Caudate nucleus (tissue), 63 donors: ENCODE measurements at places on chromosomes 5 and 9.
A peak's percentile ranks its signal among the peaks of the same experiment; 100 is the strongest.

GRCh38 chr5:72788866-72789505 lies 27.5 kb upstream of the TNPO1 start:
- no peak for DNase-seq

DNA sequence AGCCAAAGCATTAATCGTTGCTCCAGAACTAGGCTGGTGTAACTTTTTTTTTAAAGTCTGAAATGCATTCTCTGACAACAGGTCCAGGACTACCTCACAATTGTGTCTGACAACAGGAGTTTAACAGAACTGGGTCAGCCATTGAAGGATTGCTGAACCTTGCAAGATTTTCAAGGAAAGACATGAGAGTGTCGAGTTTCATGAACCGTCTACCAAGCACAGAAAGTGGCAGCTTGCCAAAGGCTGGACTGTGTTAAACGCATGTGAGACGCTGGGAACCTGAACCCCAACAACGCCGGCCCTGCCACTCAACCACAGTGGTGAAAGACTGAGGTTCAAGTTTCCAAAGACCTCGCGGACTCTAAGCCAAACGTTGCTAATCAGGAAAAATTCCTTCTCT lies 79.1 kb downstream of the LHFPL2 start:
- DNase-seq, result no peak

DNA sequence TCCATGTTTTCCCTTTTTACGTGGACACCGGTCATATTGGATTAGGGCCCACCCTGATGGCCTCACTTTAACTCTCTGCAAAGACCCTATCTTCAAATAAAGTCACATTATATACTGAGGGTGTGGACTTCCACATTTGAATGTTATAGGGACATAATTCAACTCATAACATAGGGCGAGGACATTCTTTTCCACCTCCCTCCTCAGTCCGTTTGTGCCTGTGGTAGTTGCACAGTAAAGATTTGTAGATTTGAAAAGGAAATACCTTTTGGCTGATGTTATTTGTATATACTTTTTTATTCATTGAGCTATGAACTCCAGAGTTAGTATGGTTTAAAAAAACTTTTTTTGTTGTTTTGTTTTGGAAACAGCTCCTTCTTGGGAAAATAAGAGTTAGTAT lies 51.0 kb upstream of the DHFR start:
- no peak for DNase-seq

DNA sequence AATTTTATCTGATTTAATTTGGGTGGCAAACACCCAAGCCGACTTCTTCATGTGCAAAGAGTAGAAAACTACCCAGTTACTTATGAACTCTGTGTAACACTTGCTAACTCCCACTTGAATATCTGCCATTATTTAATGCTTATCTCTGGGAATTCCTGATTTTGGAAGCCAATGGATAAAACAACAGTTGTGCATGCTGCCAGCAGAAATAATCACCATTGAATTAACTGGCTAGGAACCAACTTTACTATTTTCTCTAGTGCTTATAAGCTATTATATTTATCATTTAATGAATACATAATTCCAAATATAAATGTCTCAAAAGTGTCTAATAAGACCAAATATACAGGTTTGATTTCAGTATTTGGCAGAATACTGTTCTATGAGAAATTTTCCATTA lies 85.7 kb downstream of the IZUMO3 start:
- no peak for DNase-seq

GRCh38 chr5:128014578-128014977 lies 69.0 kb upstream of the SLC12A2 start:
- no peak for DNase-seq

DNA sequence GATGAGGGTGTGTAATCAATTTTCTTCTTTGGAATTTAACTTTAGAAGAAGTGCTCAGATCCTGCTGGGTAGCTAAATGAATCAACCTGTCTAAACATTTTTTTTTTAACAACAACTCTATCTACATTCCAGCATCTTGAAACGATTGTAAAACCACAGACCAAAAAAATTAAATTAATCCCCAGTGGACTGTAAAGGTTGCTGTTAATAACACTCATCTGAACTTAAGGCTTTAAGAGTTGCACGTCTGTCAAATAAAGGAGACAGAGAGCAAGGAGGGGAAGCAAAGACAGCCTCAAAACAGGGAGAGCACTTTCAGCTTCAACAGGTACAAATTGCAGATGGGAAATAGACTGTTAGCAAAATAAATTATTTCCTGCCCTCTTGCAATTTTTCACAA lies 548.5 kb downstream of the DTWD2 start:
- no peak for DNase-seq

- DNase-seq, result no peak
These were observed 106.7 kb upstream of the IER5L start for GRCh38 chr9:129284607-129285291.

GRCh38 chr9:86893811-86894490 lies 53.4 kb downstream of the GAS1 start:
- no peak for DNase-seq

- DNase-seq, result no peak
These were observed 118.0 kb upstream of the OR13F1 start for GRCh38 chr9:104386013-104386412.

DNA sequence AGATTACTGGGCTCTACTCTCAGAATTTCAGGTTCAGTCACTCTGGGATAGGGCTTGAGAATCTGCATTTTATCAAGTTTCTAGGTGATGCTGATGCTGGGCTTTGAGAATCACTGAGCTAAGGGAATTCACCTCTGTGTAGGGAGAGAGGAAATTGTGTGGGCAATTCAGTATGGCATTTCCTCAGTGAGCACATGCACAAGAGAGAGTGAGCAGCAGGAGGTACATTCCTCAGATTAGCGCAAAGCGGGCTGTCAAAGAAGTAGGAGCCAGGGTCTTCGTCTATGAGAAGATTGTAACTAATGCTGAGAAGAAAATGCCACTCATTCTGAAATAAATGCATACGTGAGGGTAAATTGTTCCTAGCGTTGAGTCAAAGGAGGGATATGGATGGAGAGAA lies 175.9 kb downstream of the KIF4B start:
- DNase-seq, result no peak

DNA sequence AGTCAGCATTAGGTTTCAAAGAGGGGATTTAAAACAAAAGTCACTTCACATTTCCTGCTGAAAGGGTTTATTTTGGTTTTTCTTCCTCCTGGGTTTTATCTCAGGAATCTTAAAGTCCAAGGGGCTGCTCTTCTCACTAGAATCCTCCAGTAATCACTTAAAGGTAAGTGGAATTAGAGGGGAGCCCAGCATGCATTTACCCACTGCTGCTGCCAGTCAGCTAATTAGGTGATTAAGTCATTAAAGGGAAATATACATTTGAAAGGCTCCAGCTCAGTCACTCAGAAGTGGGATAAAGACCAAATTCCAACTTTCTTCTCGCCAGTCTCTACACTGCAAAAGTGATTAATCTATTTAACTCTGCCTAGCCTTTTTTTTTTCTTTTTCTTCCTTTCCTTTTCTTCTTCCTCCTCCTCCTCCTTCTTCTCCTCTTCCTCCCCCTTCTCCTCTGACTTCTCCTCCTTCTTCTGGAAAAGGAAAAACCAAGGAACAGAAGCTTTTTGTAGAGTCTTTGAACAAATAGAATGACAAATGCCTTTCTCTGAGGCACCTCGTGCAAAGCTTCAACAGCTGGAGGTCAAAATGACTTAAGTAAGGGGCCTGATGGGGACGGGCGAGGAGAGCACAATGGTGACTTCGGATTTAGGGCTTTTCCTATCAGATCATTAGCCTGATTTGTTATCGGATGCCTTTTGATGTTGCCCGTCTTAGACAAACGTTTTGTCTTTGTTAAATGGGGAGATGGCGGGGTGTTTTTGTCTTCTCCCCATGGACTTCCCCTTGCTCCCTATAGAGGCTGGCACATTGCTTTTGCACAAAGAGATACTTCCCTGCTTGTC lies 617.6 kb downstream of the IRX1 start:
- DNase-seq, result no peak

GRCh38 chr5:111389390-111390082 lies 122.8 kb downstream of the STARD4 start:
- DNase-seq, result no peak

- no peak for DNase-seq
These were observed 1627.7 kb upstream of the CDH9 start for GRCh38 chr5:28666110-28666509.

- no peak for DNase-seq
These were observed 1075.4 kb upstream of the C9orf72 start for GRCh38 chr9:28648723-28649122.

DNA sequence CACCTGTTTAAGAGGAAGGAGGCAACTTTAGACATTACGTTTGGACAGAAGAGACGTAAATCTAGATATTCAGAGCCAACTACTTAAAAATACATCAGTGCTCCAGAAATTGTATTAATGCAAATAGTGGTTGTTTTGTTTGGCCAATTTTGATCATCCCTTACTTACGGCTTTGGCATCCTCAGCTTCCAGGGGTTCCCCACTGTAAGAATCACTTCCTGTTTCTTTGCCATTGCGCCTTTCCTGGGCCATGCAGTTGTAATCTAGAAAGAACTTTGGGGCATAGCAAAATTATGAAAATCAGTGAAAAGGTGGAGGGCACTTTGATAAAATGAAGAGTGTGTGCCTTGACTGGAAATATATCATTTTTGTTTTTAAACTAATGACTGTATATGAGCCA lies 537.2 kb upstream of the TLE4 start:
- DNase-seq, result no peak

DNA sequence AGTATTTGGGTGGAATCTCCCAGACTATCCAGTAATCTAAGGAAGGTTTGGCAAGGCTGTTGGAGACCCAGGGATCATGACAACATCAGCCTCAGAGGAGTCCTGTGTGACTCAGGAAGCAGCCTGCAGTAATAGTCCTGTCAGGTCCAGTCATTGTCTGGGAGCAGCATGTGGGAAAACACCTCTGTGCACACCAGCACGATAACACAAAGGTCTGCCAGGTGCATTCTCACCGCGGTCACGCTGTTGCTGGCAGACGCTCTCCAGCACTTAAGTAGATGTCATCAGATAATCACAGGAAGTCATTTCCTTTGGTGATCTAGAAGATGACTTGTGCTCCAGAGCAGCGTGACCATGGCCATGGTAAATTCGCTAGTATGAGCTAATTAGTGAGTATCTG lies 99.2 kb upstream of the IQGAP2 start:
- DNase-seq, result no peak

DNA sequence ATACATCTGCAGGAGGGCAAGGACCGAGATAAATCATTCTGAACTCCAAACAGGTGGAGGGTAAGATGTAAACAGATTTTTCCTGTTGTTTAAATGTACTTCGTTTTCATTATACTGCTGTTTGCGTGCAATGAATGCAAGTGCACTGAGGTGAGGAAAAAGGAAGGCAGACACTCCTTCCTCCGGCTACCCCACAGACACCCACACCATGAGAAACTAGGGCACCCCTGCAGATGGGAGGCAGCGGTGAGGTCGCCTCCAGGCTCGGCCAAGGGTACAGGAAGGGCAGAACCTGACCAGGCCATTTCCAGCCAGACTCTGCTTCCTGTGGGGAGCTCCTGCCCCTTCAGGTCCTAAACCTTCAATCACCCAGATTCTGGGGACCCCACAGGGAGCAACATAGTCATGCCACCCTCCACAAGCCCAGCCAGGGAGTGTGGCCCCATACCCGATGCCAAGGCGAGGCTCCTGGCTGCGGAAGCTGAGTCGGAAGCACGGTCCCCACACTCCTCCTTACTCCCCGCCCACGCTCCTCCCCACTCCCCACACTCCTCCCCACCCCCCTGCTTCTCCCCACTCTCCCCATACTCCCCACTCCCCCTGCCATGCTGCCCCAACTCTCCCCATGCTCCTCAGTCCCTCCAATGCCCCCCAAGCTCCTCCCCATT lies 37.1 kb downstream of the VAV2 start:
- DNase-seq, result no peak

- DNase-seq, result no peak
These were observed 43.8 kb downstream of the SLC38A9 start for GRCh38 chr5:55668356-55668755.

- no peak for DNase-seq
These were observed 579.3 kb upstream of the RGMB start for GRCh38 chr5:98193921-98194760.

DNA sequence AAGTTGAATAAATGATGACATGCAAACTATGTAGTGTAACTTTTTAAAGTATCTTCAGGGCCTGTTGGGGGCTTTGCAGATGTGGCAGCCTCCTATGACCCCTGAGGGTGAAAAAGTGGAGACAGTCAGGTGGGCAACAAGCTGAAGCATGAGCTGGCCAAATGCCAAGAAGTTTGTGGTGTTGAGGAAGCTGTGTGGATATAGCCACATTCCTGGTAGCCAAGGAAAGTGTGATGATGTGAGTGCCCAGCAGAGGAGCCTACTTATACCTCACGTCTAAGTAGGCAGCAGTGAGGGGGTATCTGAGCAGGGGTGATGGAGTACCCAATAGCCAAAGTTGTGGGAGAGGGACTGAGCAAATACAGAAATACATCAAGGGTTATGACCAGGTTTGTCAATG lies 621.2 kb upstream of the CDH6 start:
- no peak for DNase-seq

- no peak for DNase-seq
These were observed 404.8 kb downstream of the TLR4 start for GRCh38 chr9:118108971-118109370.

DNA sequence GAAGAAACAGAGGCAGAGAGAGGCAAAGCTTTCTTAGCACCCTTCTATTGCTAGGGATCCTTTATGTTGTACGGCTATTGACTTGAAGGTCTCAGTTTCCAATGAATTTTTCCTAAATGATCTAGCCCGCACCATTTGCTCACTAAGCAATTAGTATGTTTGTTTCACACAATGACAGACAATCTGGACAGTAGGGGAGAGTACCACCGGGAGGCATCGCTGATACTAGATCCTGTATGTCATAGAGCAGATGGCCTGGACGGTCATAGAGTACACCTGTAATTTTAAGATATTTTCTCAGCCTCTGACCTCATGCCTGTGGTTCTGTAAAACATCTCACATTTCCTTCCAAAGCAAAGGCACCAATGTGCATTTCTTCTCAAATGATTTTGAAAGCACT lies 194.3 kb downstream of the TLE4 start:
- DNase-seq, result no peak

GRCh38 chr5:139742173-139742903 lies 53.3 kb upstream of the PSD2 start:
- DNase-seq, result no peak

DNA sequence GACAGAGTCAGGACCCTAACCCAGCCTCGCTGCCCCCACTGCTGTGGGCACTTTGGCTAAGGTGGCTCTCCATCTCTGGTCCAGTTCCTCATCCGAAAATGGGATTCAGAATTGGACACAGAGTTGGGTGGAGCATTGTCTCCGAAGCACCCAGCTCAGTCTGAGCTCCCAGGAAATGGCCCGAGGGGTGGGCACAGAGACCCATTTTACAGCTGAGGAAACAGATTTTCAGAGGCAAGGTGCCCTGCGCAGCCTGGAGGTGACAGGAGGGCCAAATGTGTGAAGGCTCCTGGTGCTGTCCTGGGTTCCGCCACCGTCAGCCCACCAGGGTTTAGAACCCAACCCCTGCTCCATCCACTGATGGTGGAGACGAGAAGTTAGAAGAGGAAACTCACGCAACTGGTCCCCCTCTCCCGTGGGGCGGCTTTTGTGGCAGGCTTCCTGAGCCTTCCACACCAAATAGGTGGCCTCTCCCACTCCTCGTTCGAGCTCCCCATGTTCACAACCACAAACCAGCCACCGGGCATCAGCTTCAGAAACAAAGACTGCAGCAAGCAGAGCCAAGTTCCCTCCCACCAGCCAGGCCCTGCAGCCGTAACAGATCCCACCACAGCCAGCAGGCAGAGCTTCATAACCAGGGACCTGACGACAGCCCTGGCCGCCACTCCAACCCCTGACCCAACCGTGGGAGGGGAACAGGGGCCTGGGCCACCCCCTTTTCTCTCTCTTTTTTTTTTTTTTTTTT lies 90.9 kb upstream of the LMX1B start:
- DNase-seq, result no peak

GRCh38 chr9:86868616-86869015 lies 78.7 kb downstream of the GAS1 start:
- no peak for DNase-seq

- peak; percentile 97 for DNase-seq
These were observed at the start of gene MIGA2 for GRCh38 chr9:129036241-129036922. Gene MIGA2 (plus strand): TSS chr9:129036626. CDS start chr9:129040595, 3,969 bp downstream.
